ENCODE measurements at places on chromosomes 5 and 9.

- no peak for DNase-seq
Measured at GRCh38 chr5:120576588-120576987, 112.5 kb downstream of the PRR16 start.

GRCh38 chr9:6781476-6781875 is 23.7 kb downstream of the KDM4C start:
- no peak for DNase-seq

DNA sequence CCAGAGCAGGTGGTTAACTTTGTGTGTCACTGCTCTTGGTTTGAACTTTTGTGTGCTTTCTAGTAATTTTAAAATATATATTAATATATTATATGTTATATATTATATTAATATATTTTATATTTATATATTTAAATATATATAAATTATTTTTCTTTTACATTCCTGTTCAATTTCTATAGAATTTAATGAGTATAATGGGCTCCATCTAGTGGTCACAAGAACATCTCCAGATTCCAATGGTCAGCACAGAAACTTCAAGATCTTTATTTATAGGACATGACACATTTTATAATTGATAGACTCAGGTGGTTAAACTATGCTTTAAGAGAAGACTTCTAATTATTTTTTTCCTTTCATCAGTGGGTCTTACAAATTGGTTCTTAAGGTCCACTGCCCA is 39.1 kb downstream of the COL23A1 start:
- no peak for DNase-seq

DNA sequence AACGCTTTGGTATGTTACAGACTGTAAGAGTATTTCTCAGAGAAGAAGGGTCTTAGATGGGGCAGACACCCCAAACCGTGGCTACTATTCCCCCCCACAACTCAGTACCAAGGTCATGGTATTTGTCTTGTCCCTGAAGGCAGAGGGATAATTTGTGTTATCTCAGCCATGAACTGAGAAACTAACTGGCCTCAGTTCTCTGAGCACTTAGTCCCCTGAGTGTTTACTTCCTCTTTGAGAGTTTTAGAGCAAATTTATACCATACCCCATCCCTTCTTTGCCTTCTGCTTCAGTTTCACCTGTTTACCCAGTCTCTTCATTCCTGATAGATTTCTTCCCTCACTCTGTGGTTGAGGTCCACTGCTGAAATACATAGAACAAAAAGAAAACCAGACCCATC is 183.9 kb downstream of the LRRC70 start:
- DNase-seq, result no peak

DNA sequence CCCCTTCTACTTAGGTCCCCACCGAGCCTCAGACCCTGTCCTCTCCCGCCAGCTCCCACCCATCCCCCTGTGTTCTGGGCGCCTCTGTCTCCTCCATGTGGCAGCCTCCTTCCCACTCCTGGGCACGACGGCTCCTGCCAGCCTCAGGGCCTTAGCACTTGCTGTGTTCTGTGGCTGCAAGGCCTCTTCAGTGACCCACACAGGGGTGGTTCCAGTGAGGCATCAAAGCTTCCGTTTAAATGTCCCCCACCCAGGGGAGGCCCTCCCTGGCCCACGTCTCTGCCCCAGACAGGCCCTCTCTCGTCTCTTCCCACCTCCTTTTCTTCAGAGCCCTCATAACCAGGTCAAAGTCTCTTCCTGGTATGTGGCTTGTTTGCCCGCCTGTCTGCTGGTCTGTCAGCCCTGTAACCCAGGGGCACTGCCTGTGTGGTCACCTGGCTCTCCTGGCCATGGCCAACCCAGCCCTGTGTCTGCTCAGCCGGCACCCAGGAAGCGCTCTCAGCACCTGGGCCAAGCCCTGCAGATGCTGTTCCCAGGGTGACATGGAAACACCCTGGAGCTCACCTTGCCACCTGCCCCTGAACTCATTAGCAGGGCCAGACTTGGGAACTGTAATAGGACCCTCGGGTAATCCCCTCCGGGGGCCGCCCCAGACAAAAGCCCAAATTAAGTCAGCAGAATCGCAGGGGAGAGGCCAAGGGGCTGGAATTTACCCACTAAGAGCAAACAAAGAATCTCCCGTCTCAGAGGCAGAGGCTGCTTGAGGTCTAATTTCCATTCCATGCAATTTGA is 33.7 kb downstream of the LHX3 start:
- DNase-seq, result no peak

DNA sequence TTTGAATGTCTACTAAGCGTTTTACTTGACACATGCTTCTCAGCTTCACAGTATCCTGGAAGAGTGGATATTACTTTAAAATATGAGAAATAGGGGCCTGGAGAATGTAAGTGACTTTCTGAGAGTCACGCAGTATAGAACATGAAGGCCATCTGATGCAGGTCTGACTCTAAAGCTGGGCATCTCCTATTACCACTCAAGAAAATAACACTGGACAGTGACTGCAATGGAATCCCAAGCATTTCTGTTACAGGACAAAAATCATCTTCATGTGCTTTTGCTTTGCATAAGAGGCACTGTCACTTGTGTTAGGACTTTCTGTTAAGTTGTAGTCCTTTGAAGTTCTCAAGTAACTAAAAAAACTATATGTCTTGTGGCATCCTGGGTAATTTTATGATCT is 335.5 kb downstream of the FBXL7 start:
- no peak for DNase-seq

Measured in stimulated activated CD4-positive, alpha-beta T cell treated with anti-CD3 and anti-CD28 coated beads, Interleukin-1b, Interleukin-23, amount 100 ng/mL, for 24 hours (primary cell).